ENCODE measurements at places on chromosomes 7 and 10.

DNA sequence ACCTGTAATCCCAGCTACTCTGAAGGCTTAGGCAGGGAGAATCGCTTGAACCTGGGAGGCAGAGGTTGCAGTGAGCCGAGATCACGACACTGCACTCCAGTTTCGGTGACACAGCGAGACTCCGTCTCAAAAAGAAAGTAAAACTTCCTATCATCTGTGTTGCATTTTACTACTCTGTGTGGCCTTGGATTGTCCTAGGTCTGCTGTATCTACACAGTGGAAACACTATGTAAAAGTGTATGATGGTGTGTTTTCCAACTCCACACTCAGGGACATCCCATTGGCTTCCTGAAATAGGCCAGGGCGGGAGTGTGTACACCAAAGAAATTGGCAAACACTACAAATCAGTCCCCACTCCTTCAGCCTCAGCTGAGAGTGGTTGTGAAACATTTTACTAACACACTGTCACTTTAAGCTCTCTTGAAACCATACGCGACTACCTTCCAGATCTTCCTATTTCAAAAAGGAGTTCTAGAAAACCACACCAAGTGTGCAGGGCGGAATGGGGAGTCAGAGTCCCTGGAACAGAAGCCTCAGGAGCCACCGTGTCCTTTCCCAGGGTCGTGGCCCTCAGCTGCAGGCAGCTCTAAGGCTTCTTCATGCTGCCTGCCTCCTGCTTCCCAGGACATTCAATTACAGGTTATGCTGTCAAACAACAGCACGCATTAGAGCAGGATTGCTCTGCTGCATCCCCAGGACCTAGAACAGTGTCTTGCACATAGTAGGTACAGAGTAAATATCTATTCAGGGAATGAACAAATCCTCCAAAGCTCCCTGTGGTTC is 275.4 kb downstream of the PARD3 start:
- DNase-seq: no peak

DNA sequence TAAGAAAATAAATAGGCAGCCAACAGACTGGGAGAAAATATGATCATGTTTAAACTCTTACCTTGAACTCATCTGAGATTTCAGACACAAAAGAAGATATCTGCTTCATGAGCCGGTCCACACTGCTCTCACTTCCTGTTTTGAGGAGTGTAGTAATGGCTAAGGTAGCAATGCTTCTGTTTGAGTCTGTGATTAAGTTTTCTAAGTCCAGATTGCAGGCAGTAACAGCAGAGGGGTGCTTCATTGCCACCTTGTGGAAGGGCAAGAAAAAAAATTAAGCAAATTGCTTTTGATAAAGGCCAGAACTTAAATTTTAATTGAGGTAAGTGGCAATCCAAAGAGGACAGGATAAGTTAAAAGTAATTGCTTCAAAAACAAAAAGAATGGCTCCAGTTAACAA is 69.1 kb downstream of the MEST start:
- DNase-seq: no peak

DNA sequence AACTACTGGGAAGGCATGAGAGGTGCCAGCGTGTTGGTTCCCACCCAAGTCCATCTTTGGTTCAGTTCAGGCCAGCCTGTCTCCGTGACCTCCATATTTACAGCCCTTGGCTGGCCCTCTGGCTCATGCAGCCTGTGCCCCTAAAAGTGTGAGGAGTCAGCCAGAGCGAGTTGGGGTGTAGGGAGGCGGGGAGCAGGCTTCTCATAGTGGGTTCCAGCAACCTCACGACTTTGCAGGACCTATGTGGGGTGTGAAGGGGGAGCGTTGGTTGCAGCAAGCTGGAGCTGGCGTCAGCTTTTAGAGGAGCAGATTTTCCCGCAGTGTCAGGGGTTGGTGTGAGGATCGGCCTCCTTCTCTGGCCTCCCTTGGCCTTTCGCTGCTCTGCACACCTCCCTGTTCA is 9.8 kb downstream of the TSPAN14 start:
- no peak for DNase-seq

DNA sequence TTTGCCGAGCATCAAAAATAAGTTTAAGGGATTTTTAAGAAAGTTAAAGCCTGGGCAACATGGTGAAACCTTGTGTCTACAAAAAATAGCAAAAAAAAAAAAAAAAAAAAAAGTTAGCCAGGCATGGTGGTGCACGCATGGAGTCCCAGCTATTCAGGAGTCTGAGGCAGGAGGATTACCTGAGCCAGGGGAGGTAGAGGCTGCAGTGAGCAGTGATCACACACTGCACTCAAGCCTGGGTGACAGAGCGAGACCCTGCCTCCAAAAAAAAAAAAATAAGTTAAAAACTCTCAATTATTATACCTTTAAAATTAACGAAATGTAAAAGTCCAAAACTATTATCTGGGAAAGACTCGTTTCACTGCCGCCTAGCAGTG is 35.0 kb upstream of the DAGLB start:
- DNase-seq: no peak

GRCh38 chr7:8590791-8591190 is 157.4 kb downstream of the NXPH1 start:
- no peak for DNase-seq

GRCh38 chr7:50629238-50629901 is 64.2 kb upstream of the DDC start:
- DNase-seq: no peak

- DNase-seq: no peak
These were observed 21.3 kb downstream of the SDHAF3 start for GRCh38 chr7:97138830-97139229.

GRCh38 chr10:35506741-35507140 is 98.4 kb upstream of the GJD4 start:
- DNase-seq: no peak

DNA sequence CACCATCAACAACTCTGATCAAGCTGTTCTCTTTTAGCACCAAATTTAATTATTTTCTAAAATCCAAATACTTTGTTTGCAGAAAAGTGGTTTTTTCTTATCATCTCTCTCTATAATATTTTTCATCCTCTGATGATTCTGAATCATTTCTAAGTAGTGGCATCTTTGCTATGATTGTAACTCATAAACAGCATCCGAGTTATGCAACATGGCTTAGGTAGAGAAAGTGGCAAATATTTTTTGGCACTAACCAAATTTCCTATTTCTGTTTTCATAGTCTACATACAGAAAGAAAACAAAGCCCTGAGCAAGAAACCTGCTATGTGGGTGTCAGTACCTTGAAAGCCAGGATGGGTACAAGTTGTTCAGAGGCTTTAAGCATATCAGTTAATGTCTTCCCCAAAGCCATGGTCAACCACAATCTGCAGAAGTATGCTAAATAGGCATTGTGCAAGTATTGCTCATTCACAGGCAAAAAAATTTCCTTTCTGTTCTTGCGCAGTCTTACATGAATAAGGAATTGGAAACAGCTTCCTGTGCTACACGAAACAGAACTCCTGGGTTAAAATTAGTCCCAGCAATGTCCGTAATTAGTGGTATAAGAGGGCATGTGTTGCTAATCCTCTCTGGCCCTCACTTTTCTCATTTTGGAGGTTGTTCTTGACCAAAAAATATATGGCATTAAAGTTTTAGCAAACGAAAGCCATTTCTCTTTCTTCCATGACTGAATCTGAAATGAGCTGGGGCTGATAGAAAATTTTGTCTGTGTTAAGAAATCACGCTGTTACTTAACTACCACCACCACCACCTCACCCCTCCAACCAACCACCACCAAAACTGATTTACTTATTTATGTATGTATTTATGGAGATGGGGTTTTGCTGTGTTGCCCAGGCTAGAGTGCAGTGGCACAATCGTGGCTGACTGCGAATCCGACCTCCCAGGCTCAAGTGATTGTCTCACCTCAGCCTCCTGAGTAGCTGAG is 325.6 kb upstream of the MAGI2 start:
- DNase-seq: no peak

DNA sequence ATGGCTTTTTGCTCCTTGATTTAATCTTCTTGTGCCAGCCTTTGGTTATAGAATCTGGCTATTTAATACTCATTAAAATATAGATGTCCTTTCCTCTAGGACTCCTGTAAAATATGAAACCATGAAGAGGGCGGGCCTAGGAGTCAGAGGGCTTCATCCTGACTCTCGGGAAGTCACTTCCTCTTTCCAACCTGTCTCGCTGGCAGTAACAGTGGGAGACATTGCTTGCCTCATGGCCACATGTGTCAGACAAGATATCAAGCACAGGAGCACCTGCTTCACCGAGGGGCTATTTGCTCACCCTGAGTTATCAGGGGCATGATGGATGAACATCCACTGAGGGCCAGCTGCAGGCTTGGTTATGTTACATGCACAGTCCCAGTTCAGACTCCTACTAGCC is 31.0 kb downstream of the SLIT1 start:
- DNase-seq: no peak

DNA sequence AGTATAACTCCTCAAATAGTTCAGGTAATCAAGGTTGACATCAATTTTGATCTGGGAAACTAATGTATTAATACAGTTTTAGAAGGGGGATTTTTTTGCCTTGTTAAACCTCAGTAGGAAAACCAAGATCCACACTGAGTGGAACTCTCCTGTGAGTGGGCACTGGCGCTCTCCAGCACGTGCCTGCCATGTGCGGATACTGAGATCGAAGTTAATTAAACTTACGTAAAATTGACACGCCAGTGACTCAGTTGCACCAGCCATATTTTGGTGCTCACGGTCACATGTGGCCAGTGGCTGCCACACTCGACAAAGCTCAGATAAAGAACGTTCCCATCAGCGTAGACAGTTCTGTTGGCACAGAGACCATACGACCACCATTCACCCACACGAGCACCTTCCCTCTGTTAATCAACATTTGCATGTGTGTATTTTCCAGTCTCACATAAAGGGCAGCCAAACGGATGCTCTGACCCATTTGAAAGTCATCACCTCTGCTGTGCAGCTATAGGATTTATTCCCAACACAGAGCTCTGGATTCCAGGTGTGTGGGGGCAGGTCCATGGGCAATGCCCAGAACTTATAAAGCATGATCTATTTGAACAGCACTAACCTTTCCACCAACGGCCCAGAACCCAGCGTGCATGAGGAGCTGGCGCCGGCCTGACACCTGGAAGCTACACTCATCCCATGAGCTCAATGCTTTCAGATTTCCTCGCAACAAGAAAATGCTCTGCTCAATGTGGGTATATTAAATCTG is 77.7 kb downstream of the VIPR2 start:
- no peak for DNase-seq

GRCh38 chr10:4918236-4918635 is 45.0 kb upstream of the AKR1C1 start:
- no peak for DNase-seq

GRCh38 chr10:113716109-113716910 is 35.2 kb upstream of the PLEKHS1 start:
- DNase-seq: no peak

DNA sequence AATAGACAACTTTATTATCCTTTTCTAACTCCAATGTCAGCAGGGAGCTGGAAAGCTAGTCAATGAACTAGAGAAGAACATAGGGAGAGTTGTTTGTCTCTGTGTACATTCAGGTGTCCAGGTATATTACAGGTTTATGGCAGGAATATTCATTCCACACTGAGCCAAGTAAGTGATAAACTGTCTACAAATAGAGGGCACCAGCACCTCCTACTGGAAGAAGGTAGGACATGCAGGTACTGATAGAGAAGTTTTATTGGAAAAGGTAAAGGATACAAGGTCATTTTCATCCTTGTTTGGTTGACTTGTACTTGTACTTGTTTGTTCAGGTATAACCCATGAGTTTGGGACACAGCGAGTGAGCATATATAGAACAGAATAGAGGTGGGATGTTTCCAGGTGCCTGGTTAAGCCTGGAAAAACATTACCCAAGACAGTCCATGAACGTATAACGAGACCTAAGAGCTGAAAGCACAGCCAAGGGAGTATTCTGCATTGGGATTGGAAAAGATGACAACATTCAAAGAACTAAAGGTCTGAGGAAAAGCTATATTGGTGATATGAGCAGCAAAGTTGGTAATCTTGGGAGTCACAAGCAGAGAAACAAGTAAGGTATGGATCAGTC is 61.4 kb upstream of the PPP1R3C start:
- DNase-seq: no peak

- no peak for DNase-seq
These were observed 187.2 kb upstream of the CSTF2T start for GRCh38 chr10:51886438-51887068.

DNA sequence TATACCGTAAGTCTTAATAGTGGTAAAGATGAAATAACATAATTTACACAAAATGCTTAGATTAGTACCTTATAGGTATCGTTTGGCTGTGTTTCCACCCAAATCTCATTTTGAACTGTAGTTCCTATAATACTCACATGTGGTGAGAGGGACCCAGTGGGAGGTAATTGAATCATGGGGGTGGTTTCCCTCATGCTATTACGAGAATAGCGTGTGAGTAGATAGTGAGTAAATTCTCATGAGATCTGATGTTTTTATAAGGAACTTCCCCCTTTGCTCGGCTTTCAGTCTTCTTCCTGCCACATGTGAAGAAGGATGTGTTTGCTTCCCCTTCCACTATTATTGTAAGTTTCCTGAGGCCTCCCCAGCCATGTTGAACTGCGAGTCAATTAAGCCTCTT is 426.3 kb upstream of the POT1 start:
- DNase-seq: no peak

DNA sequence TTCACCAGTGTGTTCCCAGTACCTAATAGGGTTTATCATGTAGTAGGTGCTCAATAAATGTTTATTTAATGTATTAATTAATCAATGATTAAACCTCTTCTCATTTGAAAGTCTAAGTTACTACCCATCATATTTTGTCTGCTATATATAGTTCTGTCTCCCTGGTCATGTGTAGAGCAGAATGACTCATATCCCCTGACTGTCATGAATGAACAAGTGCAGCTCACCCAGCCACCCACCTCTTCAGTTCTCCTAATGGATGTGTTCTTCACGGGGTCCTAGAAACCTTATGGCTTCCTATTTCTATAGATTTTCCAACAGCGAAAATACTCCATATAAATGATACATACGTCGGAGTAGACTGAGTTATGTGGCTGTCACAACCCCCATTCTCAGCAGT is 64.5 kb downstream of the HIF1AN start:
- no peak for DNase-seq

DNA sequence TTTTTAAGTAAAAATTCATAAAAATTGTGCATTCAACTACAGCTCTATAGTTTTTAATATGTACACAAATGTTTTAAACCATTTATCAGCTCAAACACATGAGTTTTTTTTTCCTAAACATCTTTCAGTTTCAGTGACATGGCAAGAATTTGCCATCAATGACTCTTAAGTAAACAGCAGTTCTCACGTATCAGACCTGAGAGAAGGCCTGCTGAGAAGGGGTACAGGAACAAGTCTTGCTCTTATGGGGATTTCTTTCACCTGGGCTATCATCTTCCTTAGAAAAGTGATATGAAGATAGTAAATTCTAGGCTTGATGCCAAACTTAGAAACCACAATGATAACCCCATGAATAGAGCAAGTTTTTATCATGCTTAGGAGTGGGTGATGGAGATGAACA is 467.8 kb downstream of the ARL4A start:
- no peak for DNase-seq

DNA sequence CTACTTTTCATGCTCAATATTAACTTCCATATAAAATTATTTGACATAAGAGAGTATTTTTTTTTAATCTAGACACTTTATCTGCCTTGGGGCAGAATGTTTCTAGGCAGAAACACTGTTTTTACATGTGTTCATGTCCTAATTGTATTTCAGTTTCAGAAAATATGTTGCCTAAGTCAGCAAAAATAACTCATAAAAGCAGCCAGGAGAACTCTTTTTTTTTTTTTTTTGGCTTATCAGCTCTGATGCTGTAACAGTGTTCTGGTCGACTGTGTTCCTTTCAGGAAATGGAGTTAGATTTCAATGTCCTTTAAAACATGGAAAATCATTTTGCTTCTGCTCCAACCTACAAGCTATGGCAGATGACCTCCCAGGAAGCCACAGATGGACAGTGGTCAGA is 63.2 kb upstream of the OPALIN start:
- DNase-seq: no peak

GRCh38 chr7:139648391-139648861 is 124.9 kb downstream of the CLEC2L start:
- no peak for DNase-seq

All from activated T-helper 1 cell treated with anti-CD3 and anti-CD28 coated beads, Interleukin-2, amount 50 U/mL, for 16 hours (primary cell).